ENCODE measurements at places on chromosomes 5 and 9.

GRCh38 chr5:132790201-132790865, 13.3 kb upstream of the SEPTIN8 start:
- DNase-seq, result no peak

DNA sequence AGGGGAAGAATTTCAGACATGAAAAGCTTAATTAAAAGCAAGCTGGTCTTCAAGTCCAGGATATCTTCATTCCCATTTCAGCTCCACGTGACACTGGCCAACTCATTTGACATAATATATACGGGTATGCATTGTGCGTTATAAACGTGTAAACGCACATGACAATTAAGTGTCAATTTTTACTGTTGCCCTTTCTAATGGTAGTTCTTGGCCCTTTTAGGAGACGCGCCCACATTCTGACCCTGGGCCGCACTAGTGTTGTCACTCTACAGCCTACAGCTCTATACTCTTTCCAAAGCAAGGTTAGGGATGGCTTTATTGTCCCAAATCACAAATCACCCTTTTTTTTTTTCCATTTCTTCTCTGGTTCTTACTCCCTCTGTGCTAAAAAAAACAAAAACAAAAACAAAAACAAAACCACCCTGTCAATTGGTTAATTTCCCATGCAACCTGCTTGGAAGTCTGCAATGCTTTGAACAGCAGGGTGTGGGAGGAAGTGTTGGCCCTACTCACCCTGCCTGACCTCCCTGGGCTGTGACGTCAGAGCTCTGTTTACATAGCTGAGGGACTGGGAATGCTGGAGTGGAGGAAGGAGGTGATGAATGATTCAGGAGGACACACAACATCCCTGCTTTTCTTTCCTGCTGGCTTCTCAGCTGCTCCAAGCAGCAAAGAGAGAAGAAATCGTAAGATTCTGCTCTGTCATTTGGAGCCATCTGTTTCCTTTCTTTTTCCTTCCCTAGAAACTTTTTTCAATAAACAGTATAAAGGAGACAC, 19.3 kb downstream of the RFK start:
- no peak for DNase-seq

GRCh38 chr5:132418881-132419280, 49.4 kb downstream of the SLC22A5 start:
- DNase-seq, result no peak

- no peak for DNase-seq
These were observed 396.7 kb downstream of the MRPS30 start for GRCh38 chr5:45205403-45205961.

DNA sequence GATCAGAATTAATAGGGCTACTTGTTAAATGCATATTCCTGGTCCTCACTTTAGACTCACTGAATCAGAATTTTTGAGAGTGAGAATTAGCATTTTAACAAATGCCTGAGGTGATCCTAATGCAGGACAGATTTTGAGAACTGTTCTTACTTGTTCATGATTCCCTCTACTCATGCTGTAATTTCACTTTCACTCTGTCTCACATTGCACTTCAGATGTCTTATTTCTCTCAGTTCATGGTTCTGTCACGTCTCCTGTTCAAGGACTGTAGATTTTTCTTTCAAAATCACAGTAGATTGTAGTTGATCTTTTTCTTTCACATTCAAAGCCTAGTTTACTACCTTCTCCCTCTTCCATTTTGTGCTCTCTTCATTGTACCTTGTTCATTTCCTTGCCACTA, 54.3 kb downstream of the ADGRV1 start:
- DNase-seq, result no peak

DNA sequence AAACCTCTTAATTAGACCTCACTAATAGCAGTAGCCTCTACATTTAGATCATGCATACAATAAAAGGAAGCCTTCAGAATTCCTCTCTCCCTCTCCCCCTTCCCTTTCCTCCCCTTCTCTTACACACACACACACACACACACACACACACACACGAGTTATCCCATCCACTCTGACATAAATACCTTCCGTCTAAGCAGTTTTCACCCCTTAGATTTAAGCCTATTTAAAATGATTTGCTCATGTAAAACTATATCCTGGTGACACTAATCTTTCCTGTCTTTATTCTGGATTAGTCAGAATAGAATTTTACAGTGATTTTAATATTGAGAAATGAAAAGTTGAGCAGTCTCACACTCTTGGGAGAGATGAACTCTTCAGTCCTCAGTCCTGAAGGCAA, 35.0 kb downstream of the PRELID2 start:
- DNase-seq, result no peak

DNA sequence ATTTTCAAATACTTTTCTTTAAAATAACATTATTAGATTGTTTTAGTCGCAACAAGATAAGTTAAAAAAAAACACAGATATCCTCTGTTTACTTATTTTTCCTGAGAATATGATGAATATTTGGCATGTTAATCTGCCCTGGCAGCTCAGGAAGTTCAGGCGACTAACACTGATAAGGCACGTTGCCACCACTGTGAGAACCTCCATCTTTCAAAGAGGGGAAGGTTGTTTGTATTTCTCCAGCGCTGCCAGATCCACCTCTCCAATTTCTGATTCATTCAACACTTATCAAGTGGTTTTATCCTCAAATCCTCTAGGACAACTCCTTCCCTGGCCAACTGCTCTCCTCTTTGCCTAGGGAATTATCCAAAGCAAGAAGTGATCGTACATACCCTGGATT, 21.8 kb downstream of the CTNNAL1 start:
- DNase-seq, result no peak

DNA sequence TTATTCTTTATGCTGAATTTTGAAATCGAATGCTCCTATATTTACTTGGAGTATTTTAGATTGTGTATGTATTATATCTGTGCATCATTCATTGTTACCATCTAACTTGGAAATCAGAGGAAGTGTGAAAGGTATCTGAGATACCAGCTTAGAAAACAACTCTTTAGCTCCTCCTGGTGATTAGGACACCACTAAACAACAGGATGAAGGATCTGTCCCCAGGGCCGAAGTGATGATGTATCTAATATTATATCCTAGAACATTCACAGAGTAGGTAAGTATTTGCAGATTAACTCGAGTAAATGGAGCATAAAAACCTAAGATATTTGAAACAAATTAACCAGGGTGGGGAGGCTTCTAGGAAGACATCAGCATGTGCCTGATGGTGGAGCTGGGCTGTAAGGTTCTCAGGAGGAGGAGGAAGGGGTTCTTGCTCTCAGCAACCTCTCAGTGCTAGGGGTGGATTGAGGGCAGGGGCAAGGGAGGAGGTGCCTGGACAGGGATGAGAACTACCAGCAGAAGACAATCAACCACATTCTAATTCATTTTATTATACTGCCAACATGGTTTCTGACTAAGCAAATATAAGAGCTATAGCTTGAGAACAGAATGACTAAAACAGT, 2.6 kb upstream of the NFIL3 start:
- DNase-seq, result peak; percentile 60

- DNase-seq, result no peak
These were observed 199.7 kb downstream of the GLIS3 start for GRCh38 chr9:4099976-4100735.

- DNase-seq, result no peak
These were observed 32.9 kb upstream of the KCNIP1 start for GRCh38 chr5:170470808-170471404.

GRCh38 chr5:133962131-133962530, 6.3 kb downstream of the C5orf15 start:
- DNase-seq, result no peak

DNA sequence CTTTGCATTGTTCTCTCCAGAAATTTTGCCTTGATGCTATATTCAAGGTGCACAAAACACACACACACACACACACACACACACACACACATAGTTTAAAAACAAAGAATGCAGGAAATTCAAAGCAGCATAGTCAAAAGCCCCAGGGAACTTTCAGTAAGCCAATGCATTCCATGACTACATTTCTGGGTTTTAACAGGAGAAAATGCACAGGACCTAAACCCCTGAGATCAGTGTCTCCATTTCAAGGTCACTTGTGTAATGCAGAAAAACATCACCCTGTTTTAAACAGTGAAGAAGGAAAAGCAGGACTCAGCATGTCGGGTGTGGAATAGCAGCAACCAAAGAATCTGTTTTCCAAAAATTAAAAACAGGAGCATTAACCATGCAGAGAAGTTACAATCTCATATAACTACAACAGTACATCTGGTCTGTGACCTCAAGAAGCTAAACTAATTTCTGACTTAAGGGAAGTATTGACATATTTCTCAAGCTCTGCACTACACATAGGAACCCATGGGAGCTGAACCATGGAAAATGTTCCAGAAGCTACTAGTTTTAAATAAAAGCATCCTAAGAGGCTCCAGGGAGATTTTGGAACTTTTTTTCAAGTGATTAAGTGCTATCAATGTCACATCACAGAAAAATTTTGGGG, 296.7 kb downstream of the HINT1 start:
- DNase-seq, result no peak

Measured in Jurkat, Clone E6-1 (cell line).